G401 (cell line): ENCODE measurements at places on chromosomes 2 and 18. TPM values are rescaled to one million over a fixed set of nuclear protein-coding genes. Genes with fewer than 3 reads are reported as not detected.

Gene PROKR1
- total RNA-seq = not detected in 2 replicates

GRCh38 chr2:188114014-188114413 is 177.7 kb upstream of the GULP1 start:
- no peak for DNase-seq

- no peak for DNase-seq
Observed at GRCh38 chr2:99637159-99637697, 147.4 kb upstream of the REV1 start.

DNA sequence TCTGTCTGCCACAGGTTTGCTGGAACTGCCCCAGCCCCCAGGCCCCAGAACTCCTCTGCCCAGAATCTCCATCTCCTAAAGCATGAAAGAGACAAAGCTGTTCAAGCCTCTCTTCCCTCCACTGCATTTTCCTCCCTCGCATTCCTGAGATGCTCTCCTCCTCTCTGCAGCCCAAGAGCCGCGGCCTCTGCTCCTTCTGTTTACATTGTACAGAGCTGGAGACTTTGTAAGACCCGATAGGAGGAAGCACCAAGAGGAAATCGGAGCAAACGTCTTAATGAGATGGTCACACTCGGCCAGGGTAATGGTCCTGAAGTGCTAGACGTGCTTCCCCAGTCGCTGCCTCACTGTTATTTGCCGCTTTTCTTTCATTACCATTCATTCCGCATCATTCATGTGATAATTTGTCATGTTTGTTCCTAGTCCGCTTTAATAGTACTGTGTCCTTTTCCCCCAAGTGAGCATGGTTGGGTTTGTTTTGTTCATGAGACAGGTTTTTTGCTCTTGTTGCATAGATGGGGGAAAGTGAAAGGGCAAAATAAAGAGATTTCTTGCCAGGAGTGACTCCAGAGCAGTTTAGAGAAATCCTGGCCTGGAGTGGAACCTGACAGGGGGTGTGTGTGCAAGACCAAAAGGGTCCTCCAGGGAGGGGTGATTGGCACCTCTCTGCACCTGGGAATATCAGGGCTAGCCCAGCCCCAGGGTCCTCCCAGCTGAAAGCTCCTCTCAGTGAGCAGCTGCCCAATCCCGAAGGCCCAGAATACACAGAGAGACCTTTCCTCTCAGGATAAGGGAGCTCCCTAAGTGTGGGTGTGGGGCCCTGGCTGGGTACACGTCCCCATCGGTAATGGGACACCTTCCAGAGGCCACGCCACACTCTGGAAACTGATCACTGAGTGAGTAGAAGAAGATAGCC is 44.9 kb upstream of the ID2 start:
- no peak for DNase-seq
